ENCODE measurements at places on chromosomes 11 and 22.
A peak's percentile ranks its signal among the peaks of the same experiment; 100 is the strongest.

DNA sequence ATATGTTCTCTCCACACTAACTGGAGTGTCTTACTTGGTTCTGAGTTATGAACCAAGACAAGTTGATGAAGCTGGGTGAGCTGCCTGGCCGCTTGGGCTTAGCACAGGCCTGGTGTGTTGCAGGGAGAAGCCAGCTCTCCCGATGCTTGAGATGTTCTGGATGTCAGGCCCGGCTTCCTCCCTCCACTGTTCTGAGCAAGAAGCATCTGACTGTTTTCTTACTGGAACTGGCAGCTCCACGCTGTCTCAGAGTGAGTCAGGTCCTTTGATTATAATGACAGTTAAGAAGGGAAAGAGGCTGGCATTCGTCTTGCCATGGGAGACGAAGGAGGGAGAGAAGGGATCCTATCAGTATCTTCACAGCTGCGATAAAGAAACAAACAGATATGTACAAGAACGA, 46.5 kb upstream of the CRTAM start:
- no peak for DNase-seq
- H3K4me1 ChIP-seq: no peaks in the 10 kb centered on the region
- H3K4me3 ChIP-seq: no peak overlapping the region
- peaks cover 69% of the 10 kb centered on the region for H3K36me3 ChIP-seq
- no peaks in the 10 kb centered on the region for H3K27me3 ChIP-seq
- H3K27ac ChIP-seq: no peak overlapping the region

GRCh38 chr11:78763664-78764063, 189.0 kb upstream of the NARS2 start:
- no peaks in the 10 kb centered on the region for H3K27me3 ChIP-seq
- no peak overlapping the region for H3K27ac ChIP-seq
- H3K4me3 ChIP-seq: no peak overlapping the region
- H3K4me1 ChIP-seq: no peaks in the 10 kb centered on the region
- DNase-seq: no peak

DNA sequence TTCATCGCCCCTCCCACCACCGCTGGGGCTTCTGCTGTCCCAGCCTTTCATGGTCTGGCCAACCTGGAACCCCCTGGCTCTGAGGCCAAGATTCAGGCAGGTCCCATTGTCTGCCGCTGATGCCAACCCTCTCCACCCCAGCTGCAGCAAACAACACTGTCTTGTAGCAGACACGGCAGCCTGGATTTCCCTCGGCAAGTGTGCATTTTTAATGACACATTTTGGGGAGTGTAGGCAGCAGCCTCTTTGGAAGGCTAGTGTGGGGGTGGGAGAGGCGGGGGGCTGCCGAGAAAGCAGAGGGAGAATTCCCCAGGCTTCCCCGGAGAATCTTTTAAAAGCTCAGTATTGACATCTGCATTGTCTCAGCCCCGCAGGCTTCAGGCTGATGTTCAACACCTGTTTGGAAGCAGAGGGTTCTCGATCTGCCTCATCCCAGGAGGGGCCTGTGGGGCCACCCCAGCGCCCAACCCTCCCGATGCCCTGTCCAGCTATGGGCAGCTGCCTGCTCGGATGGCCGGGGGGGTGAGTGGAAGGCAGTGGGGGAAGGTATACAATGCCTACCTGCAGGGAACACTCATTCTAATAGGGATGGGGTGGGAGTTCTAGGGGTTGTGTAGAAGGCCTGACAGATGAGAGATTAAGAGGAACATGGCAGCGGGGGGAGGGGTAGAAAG, 41.5 kb downstream of the NECTIN1 start:
- no peak for DNase-seq
- H3K27ac ChIP-seq: no peak overlapping the region
- H3K4me3 ChIP-seq: no peak overlapping the region
- peaks cover 7% of the 10 kb centered on the region for H3K4me1 ChIP-seq
- no peaks in the 10 kb centered on the region for H3K36me3 ChIP-seq

GRCh38 chr11:2800655-2801531, 84.7 kb downstream of the CDKN1C start:
- no peak overlapping the region for H3K4me3 ChIP-seq
- H3K4me1 ChIP-seq: no peaks in the 10 kb centered on the region

DNA sequence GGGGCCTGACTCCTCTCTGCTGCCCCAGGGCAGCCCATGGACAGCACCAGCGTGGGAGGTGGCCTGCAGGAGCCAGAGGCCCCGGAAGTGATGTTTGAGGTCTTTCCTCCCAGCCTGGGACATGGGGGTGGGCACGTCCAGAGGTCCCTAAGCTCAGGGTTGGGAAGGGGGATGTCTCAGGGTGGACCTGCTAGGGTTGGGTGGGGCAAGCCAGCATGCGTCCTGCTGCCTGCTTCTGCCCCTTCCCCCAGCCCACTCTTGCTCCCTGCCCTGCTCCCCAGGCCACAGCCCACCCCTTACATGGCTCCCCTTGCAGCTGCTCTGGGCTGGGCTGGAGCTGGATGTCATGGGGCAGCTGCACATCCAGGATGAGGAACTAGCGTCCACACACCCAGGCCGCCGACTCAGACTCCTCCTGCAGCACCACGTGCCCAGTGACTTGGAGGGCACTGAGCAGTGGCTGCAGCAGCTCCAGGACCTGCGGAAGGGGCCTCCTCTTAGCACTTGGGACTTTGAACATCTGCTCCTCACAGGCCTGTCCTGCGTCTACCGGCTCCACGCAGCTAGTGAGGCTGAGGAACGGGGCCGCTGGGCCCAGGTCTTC, 1.3 kb downstream of the FAM180B start:
- H3K27me3 ChIP-seq: peaks cover 7% of the 10 kb centered on the region
- no peak overlapping the region for H3K27ac ChIP-seq
- H3K4me1 ChIP-seq: no peaks in the 10 kb centered on the region
- no peak overlapping the region for H3K4me3 ChIP-seq

- DNase-seq: no peak
- peaks cover 9% of the 10 kb centered on the region for H3K4me1 ChIP-seq
- H3K4me3 ChIP-seq: peak overlapping the region; percentile 79
- no peaks in the 10 kb centered on the region for H3K36me3 ChIP-seq
- H3K27me3 ChIP-seq: no peaks in the 10 kb centered on the region
These were observed 607 bp upstream of the ZNF70 start for GRCh38 chr22:23751441-23751996.

DNA sequence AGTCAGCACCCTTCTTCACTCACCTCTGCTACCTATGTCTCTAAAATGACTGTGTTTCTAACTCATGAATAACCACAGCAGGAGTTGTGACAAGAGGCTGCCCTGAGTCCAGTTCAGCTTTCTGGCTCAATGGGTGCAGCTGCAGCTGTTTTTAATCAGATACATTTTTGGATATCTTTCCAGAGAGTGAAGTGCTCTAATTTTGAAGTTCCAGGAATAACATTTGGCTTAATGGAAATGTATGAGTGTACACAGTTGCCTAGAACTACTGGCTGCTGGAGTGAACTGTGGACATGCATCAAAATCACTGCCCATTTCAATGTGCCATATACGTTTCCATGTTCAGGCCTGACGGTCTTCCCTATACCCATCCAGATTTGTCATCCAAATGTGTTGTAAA, 769.5 kb upstream of the ANO3 start:
- no peaks in the 10 kb centered on the region for H3K27me3 ChIP-seq
- H3K4me1 ChIP-seq: no peaks in the 10 kb centered on the region
- H3K4me3 ChIP-seq: no peak overlapping the region

DNA sequence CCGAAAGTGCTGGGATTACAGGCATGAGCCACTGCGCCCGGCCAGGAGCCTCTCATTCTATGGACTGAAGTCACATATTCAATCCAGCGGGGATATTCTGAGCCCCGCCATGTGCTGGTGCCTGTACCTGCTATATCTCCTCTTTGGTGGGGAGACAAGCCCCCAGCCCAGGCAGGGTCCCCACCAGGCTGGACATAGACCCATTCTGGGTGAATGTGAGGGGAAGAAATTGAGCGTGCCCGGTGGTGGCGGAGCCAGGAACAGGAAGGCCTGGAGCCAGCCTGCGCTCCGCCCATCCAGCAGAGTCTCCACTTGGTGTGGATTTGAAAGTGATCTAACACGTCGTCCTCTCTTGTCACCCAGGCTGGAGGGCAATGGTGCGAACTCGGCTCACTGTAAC, 38.0 kb upstream of the CSNK1E start:
- H3K36me3 ChIP-seq: no peaks in the 10 kb centered on the region
- no peak overlapping the region for H3K27ac ChIP-seq
- DNase-seq: no peak
- no peak overlapping the region for H3K4me3 ChIP-seq
- H3K27me3 ChIP-seq: no peaks in the 10 kb centered on the region

DNA sequence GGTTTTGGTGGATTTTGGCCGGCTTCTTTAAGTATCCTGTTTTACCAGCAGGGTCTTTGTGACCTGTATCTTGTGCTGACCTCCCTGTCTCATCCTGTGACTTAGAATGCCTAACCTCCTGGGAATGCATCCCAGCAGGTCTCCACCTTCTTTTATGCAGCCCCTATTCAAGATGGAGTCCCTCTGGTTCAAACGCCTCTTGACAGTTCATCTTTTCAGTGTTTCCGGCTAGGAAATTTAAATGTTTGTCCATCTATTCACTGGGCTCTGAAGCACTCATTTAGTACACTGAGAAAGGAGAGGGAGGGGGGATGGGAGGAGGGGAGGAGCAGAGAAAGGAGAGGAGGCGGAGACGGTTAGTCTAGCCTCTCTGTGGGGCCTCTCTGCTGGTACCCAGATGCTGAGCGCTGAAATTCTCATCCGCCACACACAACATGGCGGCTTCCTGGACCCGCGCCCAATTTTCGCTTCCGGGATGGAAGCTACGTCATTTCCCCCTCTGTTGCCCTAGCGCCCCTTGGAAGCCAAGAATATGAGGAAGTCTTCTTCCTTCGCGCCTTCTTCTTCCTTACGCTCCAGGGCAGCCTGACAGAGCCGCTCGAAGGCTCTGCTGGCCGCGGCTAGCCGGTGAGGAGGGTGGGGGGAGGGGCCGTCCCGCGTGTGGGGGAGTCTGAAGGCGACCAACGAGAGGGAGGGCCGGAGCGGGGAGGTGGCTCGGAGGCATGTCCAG, 69.0 kb upstream of the SYT13 start:
- peak overlapping the region; percentile 93 for H3K4me3 ChIP-seq
- H3K4me1 ChIP-seq: peaks cover 5% of the 10 kb centered on the region
- H3K27me3 ChIP-seq: no peaks in the 10 kb centered on the region
- peak overlapping the region; percentile 73 for H3K27ac ChIP-seq
- DNase-seq: peak; percentile 81

GRCh38 chr22:48686694-48687302, 1140.9 kb downstream of the BRD1 start:
- no peak overlapping the region for H3K27ac ChIP-seq
- DNase-seq: no peak
- no peak overlapping the region for H3K4me3 ChIP-seq
- no peaks in the 10 kb centered on the region for H3K27me3 ChIP-seq
- H3K36me3 ChIP-seq: no peaks in the 10 kb centered on the region
- no peaks in the 10 kb centered on the region for H3K4me1 ChIP-seq

DNA sequence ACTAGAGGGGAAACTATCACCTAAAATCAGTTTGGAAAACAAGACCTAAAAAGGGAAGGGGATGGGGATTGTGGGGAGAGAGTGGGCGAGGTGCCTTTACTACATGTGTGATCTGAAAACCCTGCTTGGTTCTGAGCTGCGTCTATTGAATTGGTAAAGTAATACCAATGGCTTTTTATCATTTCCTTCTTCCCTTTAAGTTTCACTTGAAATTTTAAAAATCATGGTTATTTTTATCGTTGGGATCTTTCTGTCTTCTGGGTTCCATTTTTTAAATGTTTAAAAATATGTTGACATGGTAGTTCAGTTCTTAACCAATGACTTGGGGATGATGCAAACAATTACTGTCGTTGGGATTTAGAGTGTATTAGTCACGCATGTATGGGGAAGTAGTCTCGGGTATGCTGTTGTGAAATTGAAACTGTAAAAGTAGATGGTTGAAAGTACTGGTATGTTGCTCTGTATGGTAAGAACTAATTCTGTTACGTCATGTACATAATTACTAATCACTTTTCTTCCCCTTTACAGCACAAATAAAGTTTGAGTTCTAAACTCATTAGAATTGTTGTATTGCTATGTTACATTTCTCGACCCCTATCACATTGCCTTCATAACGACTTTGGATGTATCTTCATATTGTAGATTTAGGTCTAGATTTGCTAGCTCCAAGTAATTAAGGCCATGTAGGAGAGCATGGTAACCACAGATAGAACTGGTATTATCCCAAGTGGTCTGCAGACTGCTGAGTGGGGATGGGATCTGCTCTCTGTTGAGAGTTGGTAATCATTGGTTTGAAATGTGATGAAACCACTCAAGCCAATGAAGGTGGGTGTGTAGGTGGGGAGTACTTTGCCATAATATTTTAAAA, 3.6 kb downstream of the NEAT1 start:
- no peaks in the 10 kb centered on the region for H3K27me3 ChIP-seq
- H3K4me3 ChIP-seq: peak overlapping the region; percentile 74
- no peak for DNase-seq
- peaks cover 47% of the 10 kb centered on the region for H3K4me1 ChIP-seq

DNA sequence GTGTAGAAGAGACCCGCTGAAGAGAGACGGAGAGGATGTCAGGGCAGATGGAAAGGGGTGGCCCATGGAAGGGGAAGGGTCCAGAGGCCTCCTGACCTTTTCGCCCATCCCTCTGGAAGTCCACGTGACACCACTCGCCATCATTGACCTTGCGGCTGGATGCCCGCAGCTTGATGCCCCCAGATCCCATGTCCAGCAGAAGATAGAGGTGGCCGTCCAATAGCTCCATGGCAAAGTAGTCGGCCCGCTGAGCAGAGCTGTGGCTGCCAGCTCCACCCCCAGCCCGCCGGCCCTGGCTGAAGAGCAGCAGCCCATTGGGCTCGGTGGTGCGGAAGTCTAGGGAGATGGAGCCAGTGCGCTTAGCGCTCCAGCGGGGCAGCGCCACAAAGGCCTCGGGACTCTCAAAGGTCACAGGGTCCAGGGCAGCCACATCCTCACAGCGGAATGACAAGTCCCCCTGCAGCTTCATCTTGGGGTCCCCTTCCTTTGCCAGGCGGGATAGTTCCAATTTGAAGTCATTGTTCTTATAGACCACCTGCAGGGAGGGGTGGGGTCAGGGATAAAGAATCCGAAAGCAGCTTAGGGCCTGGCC, 55.7 kb downstream of the NRXN2 start:
- no peaks in the 10 kb centered on the region for H3K27me3 ChIP-seq
- H3K36me3 ChIP-seq: no peaks in the 10 kb centered on the region
- no peak overlapping the region for H3K4me3 ChIP-seq
- H3K27ac ChIP-seq: no peak overlapping the region

GRCh38 chr11:125593114-125593820, 615 bp downstream of the STT3A start:
- H3K27me3 ChIP-seq: no peaks in the 10 kb centered on the region
- peaks cover 3% of the 10 kb centered on the region for H3K36me3 ChIP-seq
- H3K4me3 ChIP-seq: peak overlapping the region; percentile 94
- DNase-seq: no peak
- H3K4me1 ChIP-seq: peaks cover 13% of the 10 kb centered on the region

GRCh38 chr11:128399251-128400121, 187.9 kb downstream of the ETS1 start:
- H3K4me1 ChIP-seq: no peaks in the 10 kb centered on the region
- no peak for DNase-seq
- no peaks in the 10 kb centered on the region for H3K27me3 ChIP-seq
- peak overlapping the region; percentile 18 for H3K27ac ChIP-seq
- H3K4me3 ChIP-seq: no peak overlapping the region

- no peaks in the 10 kb centered on the region for H3K36me3 ChIP-seq
- no peak overlapping the region for H3K4me3 ChIP-seq
- no peaks in the 10 kb centered on the region for H3K4me1 ChIP-seq
- H3K27ac ChIP-seq: no peak overlapping the region
- no peak for DNase-seq
These were observed 10.8 kb upstream of the SNX32 start for GRCh38 chr11:65822776-65823528.

GRCh38 chr11:28107191-28107749, 686 bp downstream of the KIF18A start:
- H3K27me3 ChIP-seq: no peaks in the 10 kb centered on the region
- peak overlapping the region; percentile 98 for H3K4me3 ChIP-seq
- peaks cover 19% of the 10 kb centered on the region for H3K4me1 ChIP-seq
